Stimulated activated CD8-positive, alpha-beta memory T cell treated with anti-CD3 and anti-CD28 coated beads, Interleukin-4, amount 100 ng/mL, for 1 hour (primary cell): ENCODE measurements at places on chromosomes 4 and X.

DNA sequence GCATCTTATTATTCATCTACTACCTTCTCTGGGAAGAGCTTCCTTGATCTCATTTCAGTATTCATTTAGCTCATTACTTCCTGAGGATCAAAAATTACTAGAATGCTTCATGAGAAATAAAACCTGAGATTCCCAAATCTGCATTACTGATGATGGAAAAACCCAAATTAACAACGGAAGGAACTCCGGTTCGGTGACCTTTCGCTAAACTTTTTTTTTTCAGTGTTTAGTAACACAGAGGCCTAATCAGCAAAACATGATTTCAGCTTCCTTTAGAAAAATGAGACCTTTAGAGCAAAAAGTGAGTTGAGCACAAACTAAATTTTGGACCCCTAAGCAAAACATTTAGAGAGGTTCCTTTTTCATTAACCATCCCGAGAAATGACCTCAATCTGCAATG, 229.2 kb downstream of the MAML3 start:
- no peak for DNase-seq

DNA sequence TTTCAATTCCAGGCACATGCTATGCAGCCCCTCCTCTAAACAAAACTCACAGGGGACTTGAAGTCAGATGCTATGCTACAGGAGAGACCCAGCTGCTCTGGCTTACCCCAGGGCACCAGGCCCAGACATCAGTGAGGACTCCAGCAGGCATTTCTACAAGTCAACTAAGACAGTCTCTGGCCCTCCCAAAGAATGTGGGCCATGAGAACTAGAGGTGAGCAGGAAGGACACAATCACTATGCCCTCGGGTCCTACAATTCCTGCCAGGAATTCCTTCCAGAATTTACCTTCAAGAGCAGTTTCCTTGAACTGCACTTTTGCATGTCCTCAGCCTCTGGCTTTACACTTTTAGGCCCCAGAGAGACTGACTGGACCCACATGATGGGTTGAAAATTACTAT, 17.4 kb downstream of the TMEM192 start:
- no peak for DNase-seq

GRCh38 chrX:18714910-18715309, 7.5 kb downstream of the PPEF1 start:
- no peak for DNase-seq

DNA sequence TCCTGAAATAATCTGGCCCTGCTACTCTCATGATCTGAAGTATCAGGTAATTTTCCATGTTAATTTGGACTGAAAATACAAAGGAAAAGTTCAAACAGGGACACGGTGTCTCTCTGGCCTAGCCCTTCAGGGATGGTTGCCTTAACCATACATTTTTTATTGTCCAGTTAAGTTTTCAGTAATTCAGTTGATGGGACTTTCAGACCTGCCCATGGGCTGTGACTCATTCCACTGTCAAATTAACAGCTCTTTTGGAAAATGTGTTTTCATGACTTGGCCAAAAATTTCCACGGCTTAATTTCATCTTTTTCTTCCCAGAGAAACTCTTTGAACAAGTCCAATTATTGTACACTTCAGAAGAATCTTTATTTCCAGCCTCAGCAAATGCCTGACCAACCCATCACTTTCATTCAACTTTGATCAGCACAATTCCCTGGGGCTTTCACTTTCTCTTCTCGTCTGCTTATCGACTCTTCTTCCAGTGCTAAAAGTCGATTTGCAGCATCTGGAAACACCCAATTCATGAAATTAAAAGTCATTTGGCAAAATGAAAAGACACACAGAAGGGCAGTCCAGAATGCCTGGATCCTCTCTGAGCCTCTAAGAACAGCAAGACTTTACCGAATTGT, 293.9 kb downstream of the RAB28 start:
- DNase-seq, result no peak

GRCh38 chrX:45811326-45811725, 610.6 kb upstream of the DIPK2B start:
- no peak for DNase-seq

DNA sequence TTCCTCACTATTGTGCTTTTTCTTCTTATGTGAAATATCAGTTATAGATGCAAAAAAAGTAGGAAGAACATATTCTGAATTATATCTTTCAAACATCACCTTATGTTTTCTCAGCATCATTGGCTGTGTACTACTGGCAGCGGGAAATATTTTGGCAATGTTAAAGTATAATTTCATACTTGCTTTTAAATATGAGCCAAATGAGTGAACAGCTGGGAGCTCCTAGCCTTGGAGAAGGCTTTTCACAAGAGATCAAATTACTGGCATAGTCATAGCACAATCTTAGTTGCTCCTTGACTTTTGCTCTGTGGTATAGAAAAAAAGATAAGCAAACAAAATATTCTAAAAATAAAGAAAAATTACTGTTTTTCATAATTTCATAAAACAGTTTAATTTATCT, 1575.8 kb upstream of the PABPC4L start:
- DNase-seq, result no peak

- no peak for DNase-seq
These were observed 8.1 kb upstream of the HUWE1 start for GRCh38 chrX:53694642-53695041.

DNA sequence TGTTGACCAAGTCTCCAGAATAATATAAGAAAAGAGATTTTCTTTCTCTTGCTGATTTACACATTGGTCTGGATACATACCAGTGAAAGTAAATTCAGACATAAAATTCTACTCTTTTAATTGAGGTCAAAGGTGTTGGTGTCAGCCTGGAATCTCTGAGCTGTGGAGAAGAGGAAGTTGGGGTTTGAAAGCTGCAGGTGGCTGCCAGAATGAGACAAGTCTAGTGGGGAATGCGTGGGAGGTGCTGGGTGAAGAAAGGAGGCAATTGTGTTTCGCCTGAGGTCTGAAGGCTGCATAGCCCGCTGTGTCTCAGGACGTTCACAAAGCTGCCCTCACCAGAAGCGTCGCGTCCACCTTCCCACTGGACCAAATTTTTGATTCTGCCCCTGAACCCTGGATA, 31.2 kb downstream of the PHEX start:
- no peak for DNase-seq

- DNase-seq, result no peak
These were observed 76.4 kb downstream of the ZNF721 start for GRCh38 chr4:422587-422986.

- no peak for DNase-seq
These were observed 484.4 kb upstream of the NR3C2 start for GRCh38 chr4:148926276-148927260.

GRCh38 chr4:47368211-47368610, 95.3 kb downstream of the COMMD8 start:
- DNase-seq, result no peak

- DNase-seq, result no peak
These were observed 106.4 kb downstream of the DHX15 start for GRCh38 chr4:24477919-24478318.

DNA sequence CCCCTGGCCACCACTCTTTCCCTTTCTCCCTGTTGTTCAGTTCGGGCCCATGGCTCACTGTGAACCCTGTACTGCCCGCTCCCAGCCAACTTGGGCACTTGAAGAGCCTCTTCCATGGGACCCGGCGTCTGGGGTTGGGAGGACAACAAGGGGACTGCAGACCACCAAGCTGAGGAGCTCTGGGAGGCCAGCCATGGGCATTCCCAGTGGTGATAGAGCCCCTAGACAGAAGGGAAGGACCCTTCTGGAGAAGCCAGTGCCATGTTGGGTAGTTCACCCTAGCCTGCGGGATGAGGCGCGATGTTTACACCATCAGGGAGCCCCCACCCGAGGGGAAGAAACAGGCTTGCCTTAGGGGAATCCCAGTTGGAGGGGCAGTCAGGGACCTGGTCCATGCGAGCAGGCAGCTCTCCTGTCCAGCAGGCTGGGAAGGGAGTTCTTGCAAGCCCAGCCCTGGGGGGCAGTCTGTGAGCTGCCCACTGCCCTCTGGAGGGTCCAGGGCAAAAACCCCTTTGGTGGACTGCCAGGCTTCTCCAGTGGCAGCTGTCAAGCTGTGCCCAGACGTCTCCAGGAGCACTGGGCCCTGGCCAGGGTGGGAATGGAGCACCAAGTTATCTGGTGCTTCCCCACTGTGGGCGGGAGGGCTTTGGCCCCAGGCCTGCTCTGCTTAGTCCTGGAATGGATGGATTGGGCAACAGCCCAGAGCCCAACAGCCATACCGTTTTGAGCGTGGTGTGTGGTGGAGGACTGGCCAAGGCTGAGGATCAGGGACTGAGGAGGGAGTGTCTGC, 23.7 kb upstream of the UBA1 start:
- no peak for DNase-seq

- DNase-seq, result no peak
These were observed 46.5 kb downstream of the ETNPPL start for GRCh38 chr4:108716340-108716739.

DNA sequence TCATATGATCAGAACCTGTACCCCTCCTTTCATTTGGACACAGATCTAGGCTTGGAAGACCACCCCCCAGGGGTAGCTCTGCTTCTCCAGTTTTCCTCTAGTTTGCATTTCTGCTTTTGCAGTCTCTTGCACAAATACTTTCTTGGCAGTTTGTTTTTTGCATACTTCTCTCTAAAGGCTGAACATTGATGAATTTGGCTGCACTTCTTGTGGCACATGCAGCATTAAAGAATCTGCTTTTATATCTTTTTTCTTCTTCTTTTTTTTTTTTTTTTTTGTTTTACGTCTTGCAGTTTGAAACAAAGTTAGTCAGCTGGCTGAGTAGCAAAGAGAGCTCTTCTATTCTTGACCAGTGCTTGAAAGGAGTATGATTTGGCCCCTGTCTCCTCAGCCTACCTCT, 273.0 kb downstream of the GLUD2 start:
- no peak for DNase-seq
